ENCODE measurements at places on chromosomes 6 and 20.

DNA sequence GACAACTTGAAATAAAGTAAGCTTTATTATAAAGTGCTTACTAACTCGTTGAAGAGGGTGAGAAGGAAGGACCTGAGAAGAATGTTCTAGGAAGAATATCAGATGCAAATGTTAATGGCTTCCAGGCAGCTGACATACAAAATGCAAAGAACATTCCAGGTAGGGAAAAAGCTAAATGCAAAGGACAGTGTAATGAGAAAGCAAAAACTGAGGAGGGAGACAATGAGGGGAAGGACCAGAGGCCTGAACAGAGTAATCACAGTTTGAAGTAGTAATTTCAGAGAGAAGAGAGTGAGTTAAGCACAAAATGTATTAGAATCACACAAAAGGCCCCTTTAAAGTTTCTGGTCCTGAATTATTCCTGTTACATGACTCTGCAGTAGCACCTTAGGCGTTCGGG lies 81.3 kb downstream of the HMGCLL1 start:
- DNase-seq, result no peak

- DNase-seq, result peak; percentile 65
These were observed 4.9 kb downstream of the OVOL2 start for GRCh38 chr20:18052856-18053255.

- no peak for DNase-seq
These were observed 4.2 kb downstream of the BRD2 start for GRCh38 chr6:32972353-32973143.

DNA sequence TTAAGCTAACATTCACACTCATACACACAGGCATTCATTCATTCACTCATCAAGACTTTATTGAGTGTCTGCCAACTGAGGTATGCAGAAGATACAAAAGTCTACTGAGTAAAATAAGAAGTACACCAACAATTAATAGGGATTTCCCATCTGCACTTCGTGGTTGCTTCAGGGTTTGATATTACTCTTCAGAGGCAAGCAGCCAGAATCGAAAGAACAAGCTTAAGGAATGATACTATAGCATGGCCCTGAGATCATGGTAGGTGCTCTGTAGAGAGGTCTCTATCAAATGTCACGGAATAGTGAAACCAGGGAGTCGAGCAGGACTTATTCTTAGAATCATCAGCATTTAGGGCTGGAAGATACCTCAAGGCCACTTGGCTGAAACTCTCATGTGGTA lies 135.4 kb downstream of the NRN1 start:
- no peak for DNase-seq

GRCh38 chr6:114897536-114897935 lies 554.7 kb upstream of the HS3ST5 start:
- DNase-seq, result no peak

GRCh38 chr6:142913511-142914047 lies 31.4 kb downstream of the HIVEP2 start:
- DNase-seq, result no peak

DNA sequence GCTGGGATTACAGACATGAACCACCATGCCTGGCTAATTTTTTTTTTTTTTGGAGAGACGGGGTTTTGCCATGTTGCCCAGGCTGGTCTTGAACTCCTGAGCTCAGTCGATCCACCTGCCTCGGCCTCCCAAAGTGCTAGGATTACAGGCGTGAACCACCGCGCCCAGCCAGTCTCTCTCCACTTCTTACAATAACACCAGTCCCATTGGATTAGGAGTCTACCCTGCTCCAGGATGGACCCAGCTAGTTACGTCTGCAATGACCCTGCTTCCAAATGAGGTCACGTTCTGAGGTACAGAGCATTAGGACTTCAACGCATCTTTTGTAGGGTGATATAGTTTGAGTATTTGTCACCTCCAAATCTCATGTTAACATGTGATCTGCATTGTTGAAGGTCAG lies 146.9 kb upstream of the MYLIP start:
- no peak for DNase-seq

GRCh38 chr6:90803956-90804355 lies 217.1 kb upstream of the MAP3K7 start:
- DNase-seq, result no peak

GRCh38 chr6:13014504-13015378 lies 298.2 kb downstream of the PHACTR1 start:
- no peak for DNase-seq

DNA sequence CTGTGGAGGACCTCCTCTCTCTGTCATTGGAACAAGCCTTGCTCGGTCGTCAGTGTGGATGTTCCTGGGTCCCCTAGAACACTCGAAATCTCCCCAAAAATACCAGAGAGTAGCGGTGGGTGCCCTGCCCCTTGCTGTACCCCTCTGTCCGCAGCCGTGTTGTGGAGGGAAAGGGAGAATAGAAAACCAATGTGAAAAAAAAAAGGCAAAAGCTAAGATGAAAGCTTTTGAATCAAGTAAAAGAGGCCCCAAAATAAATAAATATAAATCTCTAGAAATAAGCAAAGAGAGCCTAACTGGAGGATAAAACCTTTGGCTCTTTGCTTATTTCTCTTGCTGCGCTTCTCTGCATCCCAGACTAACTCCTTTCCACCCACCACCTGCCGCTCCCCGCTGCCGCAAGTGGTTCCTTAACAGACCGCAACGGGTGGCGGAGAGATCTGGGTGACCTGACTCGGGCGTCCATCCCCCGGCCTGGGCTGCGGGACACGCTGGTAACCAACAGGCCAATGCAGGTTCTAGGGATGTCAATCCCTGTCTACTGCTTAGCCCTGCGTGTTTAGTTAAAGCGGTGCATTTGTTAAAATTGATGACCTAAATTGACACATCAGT lies 110.0 kb downstream of the GPX5 start:
- no peak for DNase-seq

DNA sequence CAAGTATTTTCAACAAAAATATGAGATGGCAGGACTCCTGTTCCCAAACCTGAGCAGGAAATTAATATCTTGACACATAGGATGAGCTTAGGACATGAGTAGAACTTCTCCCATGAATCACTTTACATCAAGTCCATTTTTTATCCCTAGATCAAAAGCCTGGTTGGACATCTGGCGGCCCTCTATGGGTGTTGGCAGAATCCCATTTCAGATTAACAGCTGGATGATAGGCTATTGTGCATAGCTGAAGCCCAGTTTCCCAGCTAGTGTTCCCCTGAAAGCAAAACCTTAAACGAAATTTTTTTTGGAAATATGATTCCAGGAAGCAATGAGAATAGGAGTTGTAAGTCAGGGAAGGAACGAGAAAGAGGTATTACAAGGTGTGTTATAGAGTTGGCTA lies 449.4 kb upstream of the CHD6 start:
- DNase-seq, result no peak

- DNase-seq, result no peak
These were observed 1336.7 kb upstream of the CITED2 start for GRCh38 chr6:140711019-140711613.

- DNase-seq, result no peak
These were observed 932.7 kb downstream of the TFAP2A start for GRCh38 chr6:9482030-9482738.

GRCh38 chr6:163446549-163446948 lies 32.0 kb downstream of the QKI start:
- DNase-seq, result no peak

DNA sequence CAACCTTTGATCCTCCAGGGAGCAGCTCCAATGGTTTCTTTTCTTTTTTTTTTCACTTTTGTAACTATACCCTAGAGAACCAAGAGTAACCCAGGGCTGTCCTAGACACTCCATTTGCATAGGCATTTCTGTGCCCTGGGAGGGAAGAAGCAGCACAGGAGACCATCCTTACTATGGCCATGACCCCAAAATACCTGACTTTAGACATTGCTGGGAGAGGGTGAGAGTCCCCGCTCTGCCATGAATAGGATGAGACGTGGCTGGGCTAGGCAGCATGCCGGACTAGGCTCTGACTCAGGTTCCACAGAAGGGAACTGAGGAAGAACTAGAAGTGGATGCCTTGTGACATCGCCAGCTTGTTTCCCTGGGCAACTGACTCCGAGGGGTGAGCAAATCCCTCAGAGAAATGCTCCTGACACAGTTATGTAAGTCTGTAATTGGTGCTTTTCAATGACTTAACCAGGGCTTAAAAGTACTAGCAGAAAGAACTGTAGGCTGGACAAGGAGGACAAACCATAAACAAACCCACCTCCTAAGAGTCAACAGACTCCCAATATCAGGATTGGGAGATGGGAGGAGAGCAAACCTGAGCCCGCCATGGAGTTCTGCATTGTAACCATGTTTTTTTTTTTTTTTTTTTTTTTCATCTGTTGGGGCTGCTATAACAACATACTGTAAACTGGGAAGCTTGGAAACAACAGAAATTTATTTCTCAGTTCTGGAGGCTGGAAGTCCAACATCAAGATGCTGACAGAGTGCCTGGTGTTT lies 910 bp upstream of the ADTRP start:
- no peak for DNase-seq

DNA sequence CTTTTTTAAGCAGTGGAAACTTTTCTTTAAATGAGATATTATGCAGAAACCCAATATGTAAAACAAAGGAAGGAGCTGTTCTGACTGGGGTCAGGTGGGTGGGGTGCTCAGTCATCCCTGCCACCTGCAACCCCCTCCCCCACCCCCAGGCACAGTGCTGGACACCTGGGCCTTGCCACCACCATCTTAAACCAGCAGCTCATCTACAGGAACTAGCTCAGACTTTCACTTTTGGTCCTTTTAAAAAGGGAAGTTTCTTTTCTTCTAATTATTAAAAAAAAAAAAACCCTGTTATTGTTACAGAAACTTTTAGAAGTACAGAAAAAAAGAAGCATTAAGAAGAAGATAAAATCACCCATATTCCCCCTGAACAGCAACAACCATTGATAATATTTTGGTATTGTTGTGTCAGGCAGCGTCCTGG lies 37.1 kb downstream of the PPP1R16B start:
- DNase-seq, result no peak

DNA sequence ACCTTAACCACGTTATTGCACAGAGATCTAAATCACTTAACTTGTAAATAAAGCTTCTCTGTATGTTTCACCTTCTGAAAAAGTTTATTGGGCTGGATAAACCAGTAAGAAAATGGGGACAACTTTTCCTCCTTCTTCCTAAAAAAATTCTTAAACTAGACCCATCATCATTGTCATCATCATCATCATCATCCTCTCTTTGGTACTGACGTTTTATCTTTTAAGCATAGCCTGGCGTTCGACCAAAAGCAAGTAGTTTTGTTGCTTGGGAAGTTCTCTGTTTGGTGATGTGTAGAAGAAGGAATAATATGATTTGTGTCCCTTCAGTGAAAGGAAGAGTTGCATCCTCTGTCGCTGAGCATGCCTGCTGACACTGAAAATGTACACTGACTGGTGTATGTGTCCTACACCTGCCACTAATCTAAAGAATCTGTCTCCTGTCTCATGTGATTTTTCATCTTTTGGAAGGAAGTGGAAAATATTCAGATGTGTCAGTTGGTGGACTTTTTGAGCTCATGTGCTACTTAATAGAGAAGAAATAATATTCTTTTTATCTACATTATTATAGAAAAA lies 2.5 kb downstream of the CLVS2 start:
- no peak for DNase-seq

DNA sequence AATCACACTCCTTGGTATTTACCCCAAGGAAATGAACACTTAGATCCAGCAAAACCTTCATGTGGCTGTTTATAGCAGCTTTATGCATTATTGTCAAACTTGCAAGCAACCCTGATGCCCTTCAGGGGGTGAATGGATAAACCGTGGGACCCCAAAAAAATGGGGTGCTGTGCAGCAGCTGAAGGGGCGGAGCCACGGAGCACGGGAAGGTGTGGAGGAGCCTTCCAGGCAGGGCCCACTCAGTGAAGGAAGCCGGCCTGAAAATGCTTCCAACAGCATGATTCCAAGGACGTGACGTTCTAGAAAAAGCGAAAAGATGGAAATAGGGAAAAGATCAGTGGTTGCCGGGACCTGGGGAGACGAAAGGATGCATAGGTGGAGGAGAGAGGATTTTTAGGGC lies 25.6 kb upstream of the FRMD1 start:
- DNase-seq, result no peak

DNA sequence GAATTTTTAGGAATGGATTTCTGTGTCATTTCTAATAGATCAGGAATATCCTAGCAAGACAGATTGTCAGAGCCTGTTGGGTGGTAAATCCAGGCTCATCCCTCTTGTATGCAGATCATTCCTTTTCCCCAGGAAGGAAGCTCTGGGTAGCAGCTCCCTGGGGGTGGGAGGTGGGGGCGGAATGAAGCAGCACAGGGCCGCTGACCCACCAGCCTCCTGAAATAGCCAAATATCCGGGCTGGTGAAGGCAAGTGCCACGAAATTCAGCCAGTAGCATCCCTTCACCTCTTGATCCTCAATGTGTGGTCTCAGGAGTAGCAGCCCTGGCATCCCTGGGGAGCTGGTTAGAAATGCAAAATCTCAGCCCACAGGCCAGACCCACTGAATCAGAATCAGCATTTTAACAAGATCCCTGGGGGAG lies 256.9 kb downstream of the LRFN2 start:
- DNase-seq, result no peak

- DNase-seq, result no peak
These were observed 1180.0 kb upstream of the CITED2 start for GRCh38 chr6:140554421-140554820.

GRCh38 chr6:45663251-45664221 lies 285.8 kb upstream of the SUPT3H start:
- DNase-seq, result no peak

- DNase-seq, result no peak
These were observed 698.3 kb downstream of the HDGFL1 start for GRCh38 chr6:23267651-23268050.

GRCh38 chr6:2480267-2480966 lies 235.0 kb upstream of the GMDS start:
- DNase-seq, result no peak
